ENCODE measurements at places on chromosomes 1 and 21.

DNA sequence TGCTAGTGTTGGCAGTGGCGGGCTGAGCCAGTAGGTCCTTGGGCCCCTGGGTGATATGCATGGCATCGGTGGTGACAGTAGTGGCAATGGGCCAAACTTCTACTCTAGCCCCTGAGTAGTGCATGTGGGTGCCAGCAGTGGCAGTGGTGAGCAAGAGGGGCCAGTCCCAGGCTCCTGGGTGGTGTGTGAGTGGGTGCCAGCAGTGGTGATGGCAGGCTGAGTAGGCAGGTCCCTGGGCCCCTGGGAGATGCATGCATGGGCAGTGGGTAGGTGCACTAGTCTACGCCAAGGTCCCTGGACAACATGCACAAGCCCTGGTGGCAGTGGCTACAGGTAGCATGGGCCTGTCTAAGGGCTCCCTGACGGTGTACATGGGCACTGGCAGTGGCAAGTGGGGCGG is 24.6 kb upstream of the TTC22 start:
- no peak for DNase-seq

DNA sequence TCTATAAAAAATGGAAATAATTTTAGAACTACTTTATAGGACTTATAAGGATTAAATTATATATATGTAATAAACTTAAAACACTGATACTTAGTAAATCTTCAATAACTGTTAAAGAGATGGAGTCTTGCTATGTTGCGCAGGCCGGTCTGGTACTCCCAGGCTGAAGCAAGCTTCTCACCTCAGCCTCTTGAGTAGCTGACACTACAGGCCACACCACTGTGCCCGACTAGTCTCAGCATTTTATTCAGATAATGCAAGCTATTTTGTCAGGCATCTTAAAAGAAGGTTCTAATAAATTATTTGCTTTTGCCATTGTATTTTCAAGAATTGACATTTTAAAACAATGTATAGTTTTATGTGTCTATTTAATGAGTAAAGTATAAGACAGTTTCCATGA is 20.8 kb downstream of the CNST start:
- no peak for DNase-seq

- DNase-seq, result no peak
These were observed 82.1 kb upstream of the LRRC7 start for GRCh38 chr1:69485616-69486015.

DNA sequence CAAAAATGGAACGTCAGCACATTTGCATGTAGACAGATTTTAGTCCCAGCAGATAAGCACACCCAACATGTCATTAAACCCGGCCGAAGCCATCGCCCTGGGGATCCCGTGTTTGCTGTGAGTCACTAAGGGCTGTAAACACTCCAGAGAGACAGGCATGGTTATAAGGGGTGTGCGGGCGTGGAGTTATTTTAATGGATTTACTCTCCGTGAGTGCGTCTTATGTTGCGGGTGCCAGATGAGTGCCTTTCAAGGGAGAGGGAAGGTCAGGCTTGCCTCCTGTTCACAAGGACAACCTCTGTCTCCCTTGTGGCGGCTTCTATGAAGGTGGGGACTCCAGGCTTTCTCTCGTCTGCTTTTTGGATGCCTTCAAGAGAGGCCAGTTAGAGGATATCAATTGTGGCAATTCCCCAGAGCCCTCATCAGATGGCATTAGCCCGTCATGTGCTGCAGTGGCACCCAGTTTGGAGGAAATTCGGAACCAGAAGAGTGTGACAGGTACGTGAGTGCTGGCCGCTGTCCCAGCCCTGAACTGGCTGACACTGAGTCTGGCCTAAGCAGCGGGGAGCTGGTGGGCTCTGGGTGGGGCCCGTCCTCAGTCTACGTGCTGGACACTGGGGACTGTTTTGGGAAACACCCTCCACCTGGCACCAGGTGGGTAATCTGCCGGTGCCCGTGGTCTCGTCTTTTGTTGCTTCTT is 223.8 kb upstream of the TMEM51 start:
- no peak for DNase-seq

DNA sequence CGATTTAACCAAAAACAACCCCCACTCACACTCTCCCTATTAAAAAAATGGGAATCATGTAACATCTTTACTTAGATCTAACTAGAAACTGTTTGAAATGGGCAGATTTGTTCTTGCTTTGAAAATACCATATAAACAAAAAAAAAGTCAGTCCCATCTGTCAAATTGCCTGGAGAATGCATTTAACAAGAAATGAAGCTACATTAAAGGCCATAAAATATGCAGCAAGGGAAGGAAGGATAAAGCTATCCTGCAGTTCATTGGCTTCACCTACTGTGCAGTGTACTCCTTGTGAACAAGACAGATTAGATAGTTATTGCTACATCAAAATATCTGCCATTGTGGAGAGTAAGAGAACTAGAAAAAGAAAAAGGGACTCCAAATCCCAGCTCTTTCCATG is 160.5 kb downstream of the LRRC7 start:
- no peak for DNase-seq
